ENCODE measurements at places on chromosomes 12 and 14. TPM values are rescaled to one million over a fixed set of nuclear protein-coding genes. Genes with fewer than 3 reads are reported as not detected.

The HOXC13 gene
- total RNA-seq: not detected

The NOS1 gene
- total RNA-seq: 3.8 TPM

DNA sequence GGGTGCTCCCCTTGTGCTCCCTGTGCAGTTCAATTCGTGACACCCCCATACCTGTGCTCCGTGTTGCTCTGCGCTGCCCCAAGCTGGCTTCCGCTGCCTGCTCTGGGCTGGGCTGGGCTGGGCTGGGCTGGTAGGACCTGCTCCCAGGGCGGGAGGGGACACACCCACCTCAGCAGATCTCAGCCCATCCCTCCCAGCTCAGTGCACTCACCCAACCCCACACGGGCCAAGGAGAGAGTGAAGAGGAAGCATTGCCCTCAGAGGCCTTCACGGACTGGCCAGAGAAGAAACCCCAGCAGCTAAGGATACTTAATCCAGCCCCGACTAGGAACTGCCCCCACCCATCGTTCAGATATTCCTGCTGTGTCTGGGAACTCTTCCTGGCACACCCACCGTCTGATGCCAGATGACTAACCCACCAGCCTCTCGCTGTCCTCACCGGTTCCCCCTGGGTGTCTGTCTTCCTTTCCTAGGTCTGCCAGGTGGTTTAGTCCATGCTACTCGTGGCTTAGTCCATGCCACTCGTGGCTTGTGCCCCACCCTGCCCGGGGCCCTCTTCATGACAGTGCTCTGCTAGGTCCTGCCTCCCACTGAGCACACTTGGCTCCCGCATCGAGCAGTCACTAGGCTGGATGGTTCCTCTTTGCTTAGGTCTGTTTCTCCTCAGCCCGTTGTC is at the start of gene LPAR5:
TSS of gene LPAR5 (minus strand) at position 104 of the 676 bp plus-strand sequence. CDS start 14,711 bp downstream, outside the sequence.
- no peak for DNase-seq

GRCh38 chr12:30599608-30600007 is 96.1 kb downstream of the IPO8 start:
- no peak for DNase-seq

- DNase-seq: peak; percentile 91
Observed at GRCh38 chr14:90274019-90274418, 17.7 kb downstream of the PSMC1 start.

- no peak for DNase-seq
Observed at GRCh38 chr12:114952573-114953271, 268.7 kb upstream of the TBX3 start.

DNA sequence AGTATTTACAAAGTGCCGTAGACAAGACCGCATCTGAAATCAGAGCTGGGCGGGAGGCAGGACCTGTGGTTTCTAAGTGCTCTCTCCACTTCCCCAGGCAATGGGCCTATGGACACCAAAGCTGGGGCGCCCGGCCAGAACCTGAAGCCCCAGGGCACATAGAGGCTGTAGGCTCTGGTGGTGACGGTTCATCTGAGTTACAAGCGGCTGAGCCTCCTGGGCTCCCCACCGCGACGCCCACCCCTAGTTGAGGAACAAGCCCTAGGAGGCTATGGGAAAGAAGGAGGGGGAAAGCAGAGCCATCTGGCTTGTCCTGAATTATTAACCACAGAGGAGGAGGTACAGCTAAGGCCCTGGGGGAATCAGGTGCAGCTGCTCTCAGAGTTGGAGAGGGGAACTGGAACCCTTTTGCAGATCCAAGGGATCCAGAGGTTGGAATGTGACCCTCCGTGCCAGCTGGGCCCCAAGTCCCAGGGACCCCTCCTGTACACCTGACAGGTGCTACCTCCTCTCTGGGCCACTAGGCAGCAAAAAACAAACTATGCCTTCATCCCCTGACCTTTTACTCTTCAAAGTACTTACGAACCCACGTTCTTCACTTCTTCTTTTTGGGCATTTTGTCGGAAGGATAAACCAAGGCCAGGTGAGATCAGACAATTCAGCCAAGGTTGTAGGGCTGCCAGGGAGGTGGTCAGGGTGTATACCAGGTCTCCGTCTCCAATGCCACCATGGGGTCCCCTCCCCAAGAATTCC is 77.2 kb downstream of the ARL6IP4 start:
- no peak for DNase-seq

The GPX2 gene
- total RNA-seq: not detected

The ZNF140 gene
- total RNA-seq: 12.5 TPM

GRCh38 chr12:26274441-26275312 is 79.3 kb downstream of the SSPN start:
- peak; percentile 96 for DNase-seq

DNA sequence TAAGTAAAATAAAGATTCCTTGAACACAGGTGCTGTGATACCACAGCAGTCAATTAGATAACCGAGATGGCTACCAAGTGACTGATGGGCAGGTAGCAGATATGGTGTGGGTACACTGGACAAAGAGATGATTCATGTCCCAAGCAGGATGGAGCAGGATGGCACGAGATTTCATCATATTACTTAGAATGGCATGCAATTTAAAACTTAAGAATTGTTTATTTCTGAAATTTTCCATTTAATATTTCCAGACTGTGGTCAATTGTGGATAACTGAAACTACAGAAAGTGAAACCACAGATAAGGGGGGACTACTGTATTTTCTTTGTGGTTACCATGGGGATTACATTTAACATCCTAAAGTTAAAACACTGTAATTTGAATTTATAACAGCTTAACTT is 7.5 kb upstream of the ZFP36L1 start:
- DNase-seq: peak; percentile 45

The ENDOU gene
- not detected for total RNA-seq
